Muscle of arm (tissue), 14 donors: ENCODE measurements at places on chromosomes 12 and 14.

DNA sequence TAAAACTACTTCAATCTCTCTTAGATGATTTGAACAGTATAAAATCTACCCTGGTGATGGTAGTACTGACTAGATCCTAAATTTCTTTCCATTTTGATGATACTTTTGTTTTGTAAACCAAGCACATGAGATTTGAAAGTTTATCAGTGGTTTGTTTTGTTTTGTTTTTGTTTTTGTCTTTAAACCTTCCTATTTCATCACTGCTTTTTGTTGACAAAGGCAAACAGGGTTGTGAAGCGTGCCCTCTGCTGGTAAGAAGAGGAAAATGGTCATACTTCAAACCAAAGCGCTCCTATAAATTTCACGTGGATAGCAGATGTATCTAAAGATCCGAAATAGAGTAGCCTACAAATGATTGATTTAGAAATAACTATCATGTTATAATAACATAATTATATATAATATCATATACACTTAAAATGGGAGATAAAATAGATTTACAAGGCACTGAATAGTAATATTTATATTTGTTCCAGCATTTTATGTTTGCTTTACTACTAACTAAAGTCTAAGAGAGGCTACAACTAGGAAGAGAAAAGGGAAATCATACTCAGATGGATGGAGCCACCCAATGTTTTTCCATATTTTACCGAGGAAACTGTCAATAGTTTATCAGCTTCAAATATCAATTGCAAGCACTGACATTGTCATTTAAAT, 254.0 kb upstream of the USP15 start:
- DNase-seq, result peak; percentile 11

DNA sequence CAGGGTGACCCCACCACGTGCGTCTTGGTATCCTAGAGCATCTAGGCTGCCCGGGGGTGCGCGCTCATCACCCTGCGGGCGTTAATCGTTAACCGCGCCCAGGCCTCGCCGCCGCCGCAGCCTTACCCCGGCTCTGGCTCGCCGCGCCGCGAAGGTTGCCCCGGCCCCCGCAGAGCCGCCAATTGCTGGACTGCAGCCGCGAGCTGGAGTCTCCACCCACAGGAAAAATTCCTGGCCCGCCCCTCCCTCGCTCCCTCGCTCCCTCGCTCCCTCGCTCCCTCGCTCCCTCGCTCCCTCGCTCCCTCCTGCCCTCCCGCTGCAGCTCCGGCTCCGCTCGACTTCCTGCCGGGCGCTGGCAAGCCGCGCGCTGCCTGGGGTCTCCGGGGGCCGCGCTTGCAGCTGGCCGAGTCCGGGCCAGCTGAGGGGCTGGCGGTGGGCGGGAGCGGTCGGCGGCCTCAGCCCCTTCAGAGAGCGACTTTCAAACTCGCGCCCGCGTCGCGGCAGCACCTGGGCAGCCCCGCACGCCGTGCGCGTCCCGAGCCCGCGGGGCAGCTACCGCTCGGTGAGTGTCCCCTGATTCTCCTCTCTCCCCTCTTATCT, at the start of gene PLEKHG3:
Gene PLEKHG3, plus strand, starts transcription at position 282 of the 600 bp plus-strand sequence. CDS start 23,208 bp downstream, outside the sequence.
- DNase-seq, result peak; percentile 62

GRCh38 chr12:12564911-12565310, 2.2 kb upstream of the DUSP16 start:
- DNase-seq, result no peak

DNA sequence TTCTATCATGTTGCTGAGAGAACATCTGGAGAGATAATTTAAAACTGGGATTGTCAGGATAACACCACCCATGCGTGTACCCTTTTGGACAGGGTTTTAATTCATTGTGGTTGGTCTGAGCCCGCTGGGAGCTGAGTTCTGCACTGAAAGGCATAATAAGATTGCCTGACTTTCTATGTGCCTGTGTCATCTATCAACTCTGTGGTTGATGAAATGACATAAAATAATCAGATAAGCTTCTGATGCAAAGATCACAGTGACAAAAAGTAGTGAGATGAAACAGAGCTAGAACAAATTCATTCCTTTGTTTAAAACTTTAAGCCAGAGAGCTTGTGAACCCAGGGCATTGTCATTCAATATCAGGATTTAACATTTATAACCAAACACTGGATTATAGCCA, 98.7 kb downstream of the BBS10 start:
- no peak for DNase-seq

DNA sequence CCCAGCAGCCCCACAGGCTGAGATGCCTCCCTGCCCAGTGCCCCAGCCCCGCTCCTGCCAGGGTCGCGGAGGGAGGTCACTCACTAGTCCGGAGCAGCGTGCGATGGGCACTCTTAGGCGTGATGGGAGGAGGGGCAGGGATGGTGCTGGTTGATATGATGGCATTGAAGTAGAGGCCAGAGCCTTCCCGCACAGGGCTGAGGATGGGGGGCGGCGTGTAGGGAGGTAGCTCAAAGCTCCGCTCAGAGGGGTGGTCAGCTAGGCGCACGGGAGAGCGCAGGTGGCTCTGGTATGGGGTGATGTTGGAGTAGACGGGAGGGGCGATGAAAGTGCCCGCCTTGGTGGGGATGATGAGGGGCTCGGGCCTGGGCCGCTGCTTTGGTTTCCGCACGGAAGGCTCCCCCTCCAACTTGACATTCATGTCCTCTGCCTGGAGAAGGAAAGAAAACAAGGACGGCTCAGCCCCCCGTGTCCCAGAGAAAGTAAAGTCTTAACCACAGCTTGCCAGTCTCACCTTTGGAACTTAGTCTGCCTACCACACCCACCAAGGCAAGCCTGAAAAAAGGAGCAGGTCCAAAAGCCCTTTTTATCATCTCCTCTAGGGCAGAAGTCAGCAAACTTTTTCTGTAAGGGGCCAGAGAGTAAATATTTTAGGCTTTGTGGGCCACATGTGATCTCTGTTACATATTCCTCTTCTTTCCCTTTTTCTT, 15.5 kb upstream of the PNMA1 start:
- DNase-seq, result no peak

- no peak for DNase-seq
Observed at GRCh38 chr12:114683709-114684097, 272 bp downstream of the TBX3 start.

GRCh38 chr14:71566276-71566675, 366.0 kb upstream of the RGS6 start:
- no peak for DNase-seq

- peak; percentile 41 for DNase-seq
Observed at GRCh38 chr12:80565271-80565670, 121.2 kb downstream of the PTPRQ start.

DNA sequence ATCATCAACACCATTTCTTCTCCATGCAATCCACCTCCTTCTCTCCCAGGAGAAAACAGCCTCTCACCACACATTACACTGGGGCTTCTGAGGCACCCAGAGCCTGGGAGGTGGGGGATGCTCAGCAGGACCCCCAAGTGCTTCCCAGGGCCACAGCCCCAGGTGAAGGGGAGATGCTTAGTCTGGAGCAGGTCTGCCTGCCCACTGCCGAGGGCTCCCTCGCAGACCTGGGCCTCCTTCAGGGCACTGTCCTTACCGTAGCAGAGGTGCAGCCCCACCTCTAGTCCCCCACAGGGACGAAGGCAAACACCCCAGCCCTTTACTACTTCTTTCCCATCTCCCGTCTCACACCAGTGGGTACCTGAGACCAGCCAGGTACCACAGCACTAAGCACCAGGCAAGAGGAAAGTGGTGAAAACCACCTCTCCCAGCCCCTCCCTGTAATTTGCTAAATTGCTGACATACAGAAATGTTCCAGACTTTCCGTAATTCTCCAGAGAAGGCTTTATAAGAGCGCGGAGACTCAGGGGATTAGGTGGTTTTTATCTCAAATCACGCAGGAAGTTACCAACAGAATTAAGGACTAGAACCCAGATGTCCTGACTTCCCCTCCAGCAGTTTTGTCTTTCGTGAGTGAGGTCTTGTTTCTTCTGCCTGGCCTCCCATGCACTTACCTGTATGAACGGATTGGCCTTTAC, 59.0 kb downstream of the PLEKHG3 start:
- no peak for DNase-seq

DNA sequence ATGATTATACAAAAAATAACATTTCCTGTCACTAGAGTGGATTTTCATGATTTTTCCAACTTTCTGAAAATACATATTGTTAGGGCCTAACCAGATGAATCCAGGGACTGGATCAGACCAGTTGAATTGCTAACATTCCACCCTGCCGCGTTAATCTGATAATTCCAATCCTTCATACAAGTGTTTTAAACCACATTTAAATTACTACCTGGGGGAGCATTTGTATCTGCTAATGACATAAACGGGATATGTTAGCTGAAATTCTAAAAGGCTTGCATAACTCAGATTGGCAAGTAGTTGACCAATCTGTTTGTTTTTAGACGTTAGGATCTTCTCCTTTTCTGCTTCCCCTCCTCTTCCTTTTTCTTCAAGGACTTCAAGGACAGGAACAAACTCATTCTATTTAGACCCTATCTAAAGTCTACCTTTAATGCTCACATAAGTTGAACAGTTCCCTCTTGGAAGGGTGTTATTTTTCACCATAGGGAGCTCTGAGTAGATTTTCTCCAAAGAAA, 239.0 kb downstream of the ADAMTS20 start:
- no peak for DNase-seq

DNA sequence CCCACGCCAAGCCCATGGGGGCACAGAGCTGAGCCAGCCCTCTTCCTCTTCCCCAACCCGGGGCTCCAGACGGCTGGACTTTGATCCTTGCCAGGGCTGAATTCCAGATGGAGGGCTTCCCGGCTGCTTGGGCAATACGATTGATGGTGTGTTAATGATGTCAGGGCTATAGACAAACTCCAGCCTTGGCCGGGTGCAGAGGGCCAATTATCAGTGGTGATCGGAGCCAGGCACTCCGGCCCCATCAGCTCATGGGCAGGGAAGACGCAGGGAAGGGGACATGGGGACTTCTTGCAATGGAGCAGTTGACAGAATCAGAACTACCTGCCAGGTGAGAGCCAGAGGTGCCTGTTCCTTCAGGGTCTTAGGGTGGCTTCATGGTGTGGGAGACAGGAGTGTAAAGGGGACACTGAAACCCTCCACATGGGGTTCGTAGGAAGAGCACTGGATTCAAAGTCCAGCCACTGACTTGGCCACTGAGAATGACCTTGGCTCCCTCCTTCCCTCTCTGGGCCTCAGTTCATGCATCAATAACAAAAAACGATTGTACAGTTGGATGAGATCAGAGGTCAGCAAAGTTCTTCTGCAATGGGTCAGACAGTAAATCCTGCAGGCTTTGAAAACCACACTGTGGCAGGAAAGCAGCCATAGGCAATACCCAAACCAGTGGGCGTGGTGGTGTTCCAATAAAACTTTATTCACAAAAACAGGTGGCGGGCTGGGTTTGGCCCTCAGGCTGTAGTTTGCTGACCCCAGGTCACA, 333.7 kb downstream of the MED13L start:
- DNase-seq, result no peak

DNA sequence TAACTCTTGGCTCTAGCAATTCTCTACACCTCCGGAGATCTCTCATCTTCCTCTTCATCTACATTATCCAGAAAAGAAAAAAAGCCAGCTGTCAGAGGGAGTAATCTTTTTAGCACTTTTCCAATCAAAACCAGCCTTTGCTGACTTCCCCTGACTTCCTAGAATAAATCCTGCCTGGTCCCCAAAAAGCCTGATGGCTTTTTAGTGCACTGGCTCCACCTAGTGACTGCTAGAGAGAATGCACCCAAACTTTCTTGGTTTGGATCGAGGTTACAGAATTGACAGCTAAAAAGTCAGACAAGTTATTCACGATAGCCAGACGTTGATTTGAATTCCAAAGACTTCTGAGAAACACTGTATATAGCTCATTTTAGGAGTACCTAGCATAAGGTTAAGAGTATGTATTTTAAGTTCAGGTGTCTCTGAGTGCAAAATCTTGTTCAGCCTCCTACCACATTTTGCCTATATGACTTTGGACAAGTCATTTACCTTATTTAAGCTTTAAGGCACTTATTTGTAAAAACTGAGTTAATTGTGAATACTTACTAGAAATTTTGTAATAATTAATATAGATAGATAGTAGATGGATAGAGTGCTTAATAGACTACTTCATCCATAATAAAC, 185.7 kb upstream of the GRIN2B start:
- peak; percentile 63 for DNase-seq

DNA sequence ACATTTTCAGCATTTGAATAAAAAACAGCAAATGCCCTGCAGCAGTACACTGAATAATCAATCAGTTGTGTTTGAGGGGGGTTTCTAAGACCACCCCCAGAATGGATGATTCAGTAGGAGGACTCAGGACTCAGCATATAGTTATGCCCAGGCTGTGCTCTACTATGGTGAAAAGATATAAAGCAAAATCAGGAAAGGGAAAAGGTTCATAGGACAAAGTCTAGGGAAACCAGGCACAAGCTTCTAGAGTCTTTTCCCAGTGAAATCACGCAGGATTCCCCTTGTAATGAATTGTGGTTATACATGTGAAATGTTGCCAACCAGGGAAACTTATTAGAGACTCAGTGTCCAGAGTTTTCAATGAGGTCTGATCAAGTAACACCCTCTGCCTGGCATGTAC, 25.0 kb upstream of the SLC17A8 start:
- no peak for DNase-seq

DNA sequence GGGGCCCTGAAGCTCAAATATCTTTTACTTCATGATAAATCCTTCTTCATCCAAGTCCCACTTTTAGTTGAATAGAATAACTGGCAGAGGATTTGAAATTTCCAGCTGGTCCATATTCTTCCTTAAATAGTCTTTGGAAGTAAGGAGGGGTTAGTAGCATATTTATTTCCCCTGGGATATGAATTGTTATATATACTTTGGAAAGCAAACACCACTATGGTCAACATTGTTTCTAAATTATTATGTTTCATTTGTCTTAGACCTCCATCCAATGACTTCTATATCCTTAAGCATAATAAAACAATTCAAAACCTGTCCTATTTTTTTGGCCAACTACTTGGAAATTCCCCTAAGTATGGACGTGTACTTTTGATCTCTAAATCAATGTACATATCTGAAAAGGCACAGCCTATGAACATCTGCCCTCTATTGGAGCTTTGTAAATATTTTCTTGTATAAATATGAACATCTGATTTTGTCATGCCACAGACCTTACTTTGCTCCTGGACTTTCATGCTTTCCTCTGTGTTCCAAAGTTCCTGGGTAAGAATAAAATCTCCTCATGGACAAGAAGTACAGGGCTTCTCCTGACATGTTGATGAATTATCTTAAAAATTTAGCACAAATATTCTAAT, 1212.0 kb downstream of the GALC start:
- peak; percentile 13 for DNase-seq

- peak; percentile 24 for DNase-seq
Observed at GRCh38 chr12:124191024-124191359, 103.9 kb upstream of the RFLNA start.

- DNase-seq, result no peak
Observed at GRCh38 chr14:96584907-96585671, 82.9 kb downstream of the PAPOLA start.

DNA sequence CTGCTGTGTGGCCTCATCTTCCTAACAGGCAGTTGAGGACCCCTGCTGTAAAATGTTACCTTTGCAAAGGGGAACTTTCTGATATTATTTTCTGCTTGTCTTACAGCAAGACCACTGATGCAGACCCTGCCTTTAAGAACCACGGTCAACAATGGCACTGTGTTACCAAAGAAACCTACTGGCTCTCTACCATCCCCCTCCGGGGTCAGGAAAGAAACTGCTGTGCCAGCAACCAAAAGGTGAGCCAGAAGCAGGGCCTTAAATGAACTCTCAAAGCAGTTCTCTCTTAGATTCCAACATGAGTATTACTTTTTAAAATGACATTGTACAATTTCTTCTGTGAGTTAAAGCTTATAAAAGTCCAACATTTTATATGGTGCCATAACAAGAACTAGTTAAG, 72.2 kb downstream of the EML1 start:
- no peak for DNase-seq

- no peak for DNase-seq
Observed at GRCh38 chr12:916240-916639, 33.3 kb downstream of the RAD52 start.

- DNase-seq, result peak; percentile 28
Observed at GRCh38 chr12:118052324-118053070, 8.5 kb downstream of the WSB2 start.
